ENCODE measurements at places on chromosomes 4 and X. TPM values are rescaled to one million over a fixed set of nuclear protein-coding genes. Genes with fewer than 3 reads are reported as not detected.

DUX4 gene
- total RNA-seq, result not detected

ITGB1BP2 gene
- 19.6 TPM for total RNA-seq

WAS gene
- total RNA-seq, result 1.0 TPM

FNIP2 gene
- total RNA-seq, result 54.0 TPM

ZBTB49 gene
- 8.2 TPM for total RNA-seq

KIF4A gene
- 7.2 TPM for total RNA-seq

ERAS gene
- total RNA-seq, result not detected

NXF2B gene
- not detected for total RNA-seq

DNA sequence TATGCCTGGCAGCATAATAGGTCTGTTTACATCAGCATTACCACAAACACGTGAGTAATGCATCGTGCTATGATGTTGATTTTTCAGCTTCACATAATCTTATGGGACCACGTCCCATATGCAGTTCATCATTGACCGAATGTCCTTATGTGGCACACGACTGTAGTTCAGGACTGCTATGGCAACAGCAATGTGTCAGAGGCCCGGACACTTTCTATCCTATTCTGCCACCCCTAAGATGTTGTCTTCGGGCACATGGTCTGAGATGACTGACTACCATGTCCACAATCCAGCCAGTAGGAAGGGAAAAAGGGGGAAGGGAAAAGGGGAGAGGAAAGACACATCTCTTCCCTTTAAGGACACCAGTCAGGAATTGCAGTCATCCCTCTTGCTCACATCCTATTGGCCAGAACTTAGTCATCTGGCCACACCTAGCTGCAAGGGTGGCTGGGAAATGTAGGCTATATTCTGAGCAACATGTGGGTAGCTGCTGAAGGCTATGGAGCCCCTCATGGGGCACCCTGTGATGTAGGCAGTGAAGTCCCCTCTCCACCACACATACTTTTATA is 196.0 kb upstream of the RBPJ start:
- no peak for DNase-seq

DNA sequence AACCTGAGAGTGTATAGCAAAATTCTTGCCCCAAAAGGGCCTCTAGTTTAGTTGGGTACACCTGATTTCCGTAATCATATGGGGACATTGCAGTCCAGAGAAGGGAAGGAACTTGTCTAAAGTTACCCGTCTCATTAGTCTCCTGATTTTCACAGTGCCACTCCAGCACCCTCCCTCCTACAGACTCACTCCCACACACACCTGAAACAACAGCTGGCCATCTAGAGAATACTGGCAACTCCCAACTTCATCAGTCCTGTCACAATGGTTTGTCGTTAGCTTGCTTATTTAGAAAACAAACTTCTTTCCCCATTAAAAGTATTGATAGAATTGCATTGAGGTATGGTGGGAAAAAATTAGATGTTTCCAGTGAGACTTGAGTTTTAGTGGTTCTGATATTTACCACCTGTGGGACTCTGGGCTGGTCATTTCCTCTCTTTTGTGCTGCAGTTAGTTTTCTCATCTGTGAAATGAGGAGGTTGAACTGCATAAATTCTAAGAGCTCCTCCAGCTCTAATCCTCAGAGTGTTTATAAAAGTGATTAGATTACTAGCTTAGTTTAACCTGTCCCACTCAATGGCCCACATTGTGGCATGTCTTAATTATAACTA is 1.7 kb downstream of the IL13RA1 start:
- DNase-seq, result no peak

GRCh38 chr4:122914938-122915337 is 7.5 kb downstream of the NUDT6 start:
- DNase-seq, result no peak

GRCh38 chr4:116015062-116015461 is 901.6 kb upstream of the NDST4 start:
- no peak for DNase-seq

DNA sequence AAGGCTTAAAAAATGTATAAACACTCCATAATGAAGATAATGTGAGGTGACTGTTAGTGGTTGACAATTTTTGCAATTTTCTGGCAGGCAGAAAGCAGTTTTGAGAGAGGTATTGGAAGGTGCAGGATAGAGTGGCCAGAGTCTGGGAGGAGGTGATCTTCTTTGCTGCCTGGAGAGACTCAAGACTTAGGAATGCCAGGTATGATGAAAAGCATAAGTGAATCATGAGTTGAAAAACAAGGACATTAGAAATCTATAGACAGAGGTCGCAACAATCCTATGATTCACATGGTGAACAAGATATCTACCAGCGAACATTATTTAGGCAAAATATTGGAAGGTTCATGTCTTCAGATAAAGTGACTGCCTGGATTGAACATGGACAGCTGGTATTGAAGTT is 118.5 kb downstream of the CFAP299 start:
- DNase-seq, result no peak

- no peak for DNase-seq
Measured at GRCh38 chrX:153968754-153969124, 2.9 kb downstream of the HCFC1 start.

GRCh38 chr4:7721984-7722551 is 217.6 kb downstream of the AFAP1 start:
- no peak for DNase-seq

DNA sequence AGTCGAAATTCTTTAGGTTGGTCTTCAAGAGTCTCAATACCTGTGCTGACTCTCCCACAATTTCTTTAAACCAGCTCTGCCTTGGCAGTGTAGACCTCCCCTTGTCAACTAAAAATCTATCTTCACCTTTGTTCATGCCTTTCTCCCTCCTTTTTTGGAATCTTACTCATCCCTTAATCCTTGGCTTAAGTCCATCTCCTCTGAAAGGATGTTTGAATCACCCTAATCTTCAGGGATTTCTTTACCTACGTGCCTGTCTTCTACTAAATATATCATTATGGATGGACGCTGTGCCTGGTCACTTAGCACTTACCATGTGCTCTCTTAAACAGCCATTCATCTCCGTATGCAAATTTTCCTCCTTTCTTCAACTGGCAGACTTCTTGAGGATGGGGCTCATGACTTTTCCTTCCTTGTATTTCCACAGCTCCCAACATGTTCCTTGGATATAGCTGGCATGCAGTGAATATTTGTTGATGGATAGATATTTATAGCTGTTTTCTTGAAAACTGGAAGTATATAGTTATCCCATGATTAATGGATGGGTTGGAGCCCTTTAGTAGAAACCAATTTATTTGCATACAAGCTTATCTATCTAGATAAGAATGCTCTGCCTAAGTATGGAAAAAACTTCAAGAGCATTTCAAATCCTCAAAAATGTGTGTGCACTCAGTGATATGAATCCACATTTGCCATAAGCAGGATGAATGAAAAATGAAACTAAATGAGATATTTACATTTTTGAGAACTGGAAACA is 166.6 kb downstream of the SPRY1 start:
- no peak for DNase-seq

GRCh38 chrX:136572030-136572429 is 40.0 kb downstream of the VGLL1 start:
- DNase-seq, result no peak

Data from urinary bladder (tissue), 4 donors.